Nephron progenitor cell (in vitro differentiated cells): ENCODE measurements at places on chromosomes 12 and 14.
A peak's percentile ranks its signal among the peaks of the same experiment; 100 is the strongest.

- DNase-seq: no peak
Observed at GRCh38 chr12:59193476-59194050, 273.3 kb upstream of the LRIG3 start.

DNA sequence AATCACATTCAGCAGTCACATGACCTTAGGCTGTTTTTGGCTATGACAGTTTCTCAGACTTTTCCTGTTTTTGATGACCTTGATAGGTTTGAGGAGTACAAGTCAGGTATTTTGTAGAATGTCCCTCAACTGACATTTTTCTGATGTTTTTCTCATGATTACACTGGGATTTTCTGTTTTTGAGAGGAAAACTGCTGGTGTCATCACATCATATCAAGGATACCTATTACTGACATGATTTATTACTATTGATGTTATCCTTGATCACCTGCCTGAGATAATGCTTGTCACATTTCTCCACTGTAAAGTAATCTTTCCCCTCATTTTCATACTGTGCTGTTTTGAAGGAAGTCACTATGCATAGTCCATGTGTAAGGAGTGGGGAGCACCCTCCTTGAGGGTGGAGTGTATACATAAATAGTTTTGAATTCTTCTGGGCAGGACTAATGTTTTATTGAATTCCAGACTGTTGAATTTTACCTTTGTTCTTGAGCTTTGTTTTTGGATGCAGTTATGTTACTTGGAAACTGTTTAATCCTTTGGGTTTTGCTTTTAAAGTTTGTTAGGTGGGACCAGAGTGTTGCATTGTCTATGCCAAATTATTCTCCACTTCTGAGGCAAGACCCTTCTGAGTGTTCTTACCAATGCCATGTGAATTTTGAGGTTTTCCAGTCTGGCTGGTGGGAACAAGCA, 444.5 kb upstream of the FAR2 start:
- no peak for DNase-seq

GRCh38 chr14:100538351-100539002, 48.7 kb downstream of the BEGAIN start:
- no peak for DNase-seq

- peak; percentile 75 for DNase-seq
Observed at GRCh38 chr12:12032851-12033797, 37.6 kb upstream of the BCL2L14 start.
